Panc1 (cell line): ENCODE measurements at places on chromosomes 7 and 10.

DNA sequence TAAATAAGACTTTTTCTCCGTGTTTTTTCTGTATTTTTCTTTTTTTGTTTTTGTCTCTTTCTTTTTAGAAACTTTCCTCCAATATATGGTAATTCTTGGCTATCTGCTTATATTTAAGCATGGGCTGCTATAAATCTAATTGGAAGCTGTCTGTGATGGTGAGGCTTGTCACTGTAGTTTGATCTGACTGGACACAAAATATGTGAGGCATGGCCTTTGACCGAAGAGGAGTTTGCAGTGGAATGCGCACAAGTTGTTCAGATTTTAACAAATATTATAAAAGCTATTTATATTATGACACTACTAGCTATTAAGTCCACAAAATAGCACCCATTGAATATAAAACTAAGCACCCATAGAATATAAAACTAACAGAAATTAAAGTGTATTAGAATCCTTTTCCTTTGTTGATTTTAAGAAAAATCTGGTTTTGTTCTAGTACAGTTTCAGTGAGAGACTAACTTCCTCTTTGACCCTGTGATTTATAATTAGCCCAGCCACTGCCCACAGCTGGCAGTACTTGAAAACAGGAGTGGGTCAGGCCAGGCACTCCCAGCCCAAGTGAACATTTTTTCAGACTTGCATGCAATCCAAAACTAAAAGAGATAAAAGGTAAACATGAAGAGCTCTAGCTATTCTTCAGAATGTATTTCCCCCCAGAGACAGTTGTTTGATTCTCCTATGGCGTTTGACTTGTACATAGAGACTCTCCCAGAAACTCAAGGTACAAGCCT is 69.9 kb upstream of the FGL2 start:
- no peak for DNase-seq
- H3K36me3 ChIP-seq = no peaks in the 10 kb centered on the region
- no peak overlapping the region for H3K27ac ChIP-seq
- no peaks in the 10 kb centered on the region for H3K4me1 ChIP-seq
- H3K4me3 ChIP-seq = no peak overlapping the region
- peaks cover 3% of the 10 kb centered on the region; the same call in 1 of the 2 replicates for H3K27me3 ChIP-seq

DNA sequence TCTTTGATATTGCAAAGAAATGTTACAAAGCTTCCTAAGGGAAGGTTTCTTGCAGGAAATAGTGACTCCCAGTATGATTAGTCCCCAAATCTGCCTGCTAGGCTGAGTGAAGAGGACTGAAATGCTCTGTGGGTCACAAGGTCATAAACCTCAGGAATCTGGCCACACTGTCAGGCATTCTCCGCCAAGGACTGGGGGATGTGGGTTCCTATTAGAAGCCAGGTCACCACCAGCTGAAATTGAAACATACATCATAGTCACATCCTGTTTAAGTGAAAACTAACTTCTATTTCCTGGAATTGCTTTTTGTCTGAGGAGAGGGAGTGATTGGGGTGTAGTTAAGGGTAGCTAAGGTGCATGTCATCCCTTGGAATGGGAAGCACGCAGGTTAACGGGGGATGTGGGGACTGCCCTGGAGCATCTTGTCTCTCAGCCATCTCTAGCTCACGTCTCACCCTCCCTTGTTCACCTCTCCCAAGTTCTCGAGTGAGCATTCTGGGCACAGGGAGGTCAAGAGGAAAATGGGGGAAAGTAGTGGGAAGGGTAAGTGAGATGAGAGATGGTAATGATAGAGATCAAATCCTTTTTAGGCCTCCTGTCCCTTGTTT is 12.0 kb upstream of the GSAP start:
- no peaks in the 10 kb centered on the region for H3K4me1 ChIP-seq
- H3K36me3 ChIP-seq = no peaks in the 10 kb centered on the region
- DNase-seq = no peak
- H3K4me3 ChIP-seq = no peak overlapping the region

GRCh38 chr7:29641651-29642050 is 78.0 kb downstream of the PRR15 start:
- no peaks in the 10 kb centered on the region for H3K36me3 ChIP-seq
- H3K27ac ChIP-seq = no peak overlapping the region
- no peak for DNase-seq
- H3K27me3 ChIP-seq = no peaks in the 10 kb centered on the region
- H3K4me3 ChIP-seq = no peak overlapping the region

DNA sequence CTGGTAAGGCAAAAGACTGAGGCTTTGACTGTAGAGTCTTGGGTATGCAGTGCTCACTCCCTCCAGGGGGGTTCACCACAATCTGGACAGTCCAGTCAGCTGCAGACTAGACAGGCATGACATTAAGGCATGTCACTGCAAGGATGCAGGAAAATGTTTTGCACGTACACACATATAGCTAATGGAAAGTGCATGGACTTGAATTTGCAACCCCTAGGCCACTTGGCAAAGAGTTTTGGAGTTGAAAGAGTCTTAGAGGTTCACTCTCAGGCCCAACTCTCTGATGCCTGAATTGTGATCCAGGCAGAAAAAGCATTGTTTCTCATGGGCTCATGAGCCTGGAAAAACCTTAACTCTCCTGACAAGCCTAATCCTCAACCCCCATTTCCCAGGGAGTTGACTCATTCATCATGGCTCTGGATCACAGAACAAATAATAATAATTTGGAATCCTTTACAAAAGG is 51.9 kb downstream of the LAMB4 start:
- no peaks in the 10 kb centered on the region for H3K27me3 ChIP-seq
- H3K4me3 ChIP-seq = no peak overlapping the region
- no peak for DNase-seq
- H3K27ac ChIP-seq = no peak overlapping the region
- no peaks in the 10 kb centered on the region for H3K36me3 ChIP-seq

DNA sequence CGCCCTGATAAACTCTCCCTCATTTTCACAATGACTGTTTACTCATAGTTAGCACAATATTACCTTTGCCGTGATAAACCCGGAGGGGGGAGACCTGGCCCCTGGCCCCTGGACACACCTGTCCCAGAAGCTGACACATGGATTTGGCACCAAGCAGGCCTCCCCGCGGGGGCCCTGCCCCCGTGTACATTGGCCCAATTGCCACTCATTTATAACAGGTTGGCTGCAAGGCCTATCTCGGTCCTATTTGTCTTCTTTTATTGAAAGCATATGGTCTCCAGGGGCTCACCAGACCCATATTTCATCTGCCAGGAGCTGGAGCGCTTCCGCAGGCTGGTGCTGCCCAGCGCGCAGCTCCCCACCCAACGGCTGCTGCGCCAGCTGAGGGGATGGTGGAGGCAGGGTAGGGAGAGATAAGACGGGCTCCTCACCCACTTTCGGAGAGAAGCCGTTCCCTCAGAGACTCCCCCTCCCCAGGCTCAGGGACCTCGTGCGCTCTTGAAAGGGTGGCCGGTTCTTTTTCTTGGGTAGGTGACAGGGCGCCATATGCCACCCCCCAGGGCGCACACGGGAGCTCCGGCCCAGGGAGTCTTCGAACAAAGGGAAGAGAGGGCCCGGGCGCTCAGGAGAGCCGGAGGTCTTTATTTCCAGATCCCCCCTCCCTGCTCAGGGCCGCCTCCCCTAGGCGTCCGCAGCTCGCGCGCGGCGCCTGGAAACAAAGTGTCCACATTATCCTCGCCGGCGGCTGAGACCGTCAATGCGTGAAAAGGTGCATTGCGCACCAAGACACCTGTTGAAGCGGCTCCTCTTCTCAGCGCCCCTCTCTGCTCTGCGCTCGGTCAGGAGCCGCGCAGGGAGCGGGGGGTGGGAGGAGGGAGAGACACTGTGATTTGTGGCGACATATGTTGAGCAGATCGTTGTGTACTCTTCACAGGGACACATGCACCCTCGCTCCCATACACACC is 4.3 kb upstream of the NEUROG3 start:
- peaks cover 60% of the 10 kb centered on the region for H3K27me3 ChIP-seq
- H3K4me3 ChIP-seq = no peak overlapping the region
- DNase-seq = no peak
- H3K4me1 ChIP-seq = peaks cover 20% of the 10 kb centered on the region
- H3K36me3 ChIP-seq = no peaks in the 10 kb centered on the region

- H3K4me1 ChIP-seq = no peaks in the 10 kb centered on the region
- H3K27me3 ChIP-seq = no peaks in the 10 kb centered on the region
- DNase-seq = no peak
- no peak overlapping the region for H3K4me3 ChIP-seq
Observed at GRCh38 chr10:20350509-20350908, 534.3 kb downstream of the PLXDC2 start.

DNA sequence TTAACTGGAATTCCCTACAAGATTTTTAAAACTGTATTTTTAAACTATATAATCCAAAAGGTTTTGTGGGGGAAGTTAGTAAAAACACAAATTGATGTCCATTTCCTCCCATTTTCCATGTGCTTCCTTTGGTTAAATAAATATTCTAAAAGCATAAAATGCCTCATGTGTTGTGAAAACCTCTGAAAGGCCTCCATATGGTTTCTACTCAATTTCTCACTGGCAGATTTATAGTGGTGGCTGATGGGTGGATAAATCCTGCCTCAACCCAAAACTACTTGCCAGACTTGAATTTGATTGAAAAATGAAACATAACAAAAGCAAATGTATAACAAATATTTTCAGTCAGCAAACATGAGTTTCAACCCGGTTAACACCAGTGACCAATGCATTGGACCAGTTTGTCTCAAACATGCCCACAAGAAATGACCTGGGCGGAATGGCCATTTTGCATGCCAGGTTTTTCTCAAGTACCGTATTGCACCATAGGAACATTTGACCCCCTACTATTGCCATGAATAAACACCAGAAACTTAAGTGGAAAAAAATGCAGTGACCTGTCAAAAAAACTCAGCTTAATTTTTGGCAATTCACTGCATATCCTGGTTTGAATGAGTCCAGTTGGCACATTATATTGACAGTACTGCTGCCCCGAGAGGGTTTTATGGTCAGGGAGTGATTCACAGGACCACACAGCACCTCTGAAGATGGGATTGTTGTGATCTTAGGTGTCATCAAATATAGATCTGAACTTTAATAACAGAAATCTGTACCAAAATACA is 454.6 kb upstream of the ANKRD30A start:
- no peaks in the 10 kb centered on the region for H3K27me3 ChIP-seq
- H3K27ac ChIP-seq = no peak overlapping the region
- H3K4me3 ChIP-seq = no peak overlapping the region
- no peaks in the 10 kb centered on the region for H3K4me1 ChIP-seq

DNA sequence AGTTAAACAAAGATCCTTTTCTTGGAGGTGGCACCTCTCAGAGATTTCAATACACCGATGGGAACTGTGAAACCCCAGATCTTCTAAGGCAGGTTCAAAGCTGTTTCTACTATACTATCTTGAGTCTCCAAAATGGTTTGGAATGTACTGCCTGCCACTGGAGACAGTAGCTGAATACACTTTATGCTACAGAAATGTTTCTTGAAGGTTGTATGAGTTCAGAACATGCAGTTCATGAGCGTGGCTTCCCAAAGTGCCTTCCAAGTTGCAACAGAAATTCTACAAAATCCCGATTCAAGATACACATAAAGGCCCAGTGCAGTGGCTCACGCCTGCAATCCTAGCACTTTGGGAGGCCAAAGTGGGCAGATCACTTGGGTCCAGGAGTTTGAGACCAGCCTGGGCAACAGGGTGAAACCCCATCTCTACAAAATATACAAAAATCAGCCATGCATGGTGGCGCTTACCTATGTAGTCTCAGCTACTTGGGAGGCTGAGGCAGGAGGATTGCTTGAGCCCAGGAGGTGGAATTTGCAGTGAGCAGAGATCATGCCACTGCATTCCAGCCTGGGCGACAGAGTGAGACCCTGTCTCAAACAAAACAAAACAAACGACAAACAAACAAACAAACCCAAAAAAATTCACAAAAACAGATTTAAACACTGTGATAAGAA is 36.3 kb downstream of the FAM171A1 start:
- H3K4me1 ChIP-seq = no peaks in the 10 kb centered on the region
- no peaks in the 10 kb centered on the region for H3K36me3 ChIP-seq
- H3K4me3 ChIP-seq = no peak overlapping the region
- no peak overlapping the region for H3K27ac ChIP-seq

GRCh38 chr10:132134241-132135052 is 52.3 kb upstream of the DPYSL4 start:
- no peak overlapping the region for H3K4me3 ChIP-seq
- no peaks in the 10 kb centered on the region for H3K4me1 ChIP-seq
- no peak for DNase-seq

DNA sequence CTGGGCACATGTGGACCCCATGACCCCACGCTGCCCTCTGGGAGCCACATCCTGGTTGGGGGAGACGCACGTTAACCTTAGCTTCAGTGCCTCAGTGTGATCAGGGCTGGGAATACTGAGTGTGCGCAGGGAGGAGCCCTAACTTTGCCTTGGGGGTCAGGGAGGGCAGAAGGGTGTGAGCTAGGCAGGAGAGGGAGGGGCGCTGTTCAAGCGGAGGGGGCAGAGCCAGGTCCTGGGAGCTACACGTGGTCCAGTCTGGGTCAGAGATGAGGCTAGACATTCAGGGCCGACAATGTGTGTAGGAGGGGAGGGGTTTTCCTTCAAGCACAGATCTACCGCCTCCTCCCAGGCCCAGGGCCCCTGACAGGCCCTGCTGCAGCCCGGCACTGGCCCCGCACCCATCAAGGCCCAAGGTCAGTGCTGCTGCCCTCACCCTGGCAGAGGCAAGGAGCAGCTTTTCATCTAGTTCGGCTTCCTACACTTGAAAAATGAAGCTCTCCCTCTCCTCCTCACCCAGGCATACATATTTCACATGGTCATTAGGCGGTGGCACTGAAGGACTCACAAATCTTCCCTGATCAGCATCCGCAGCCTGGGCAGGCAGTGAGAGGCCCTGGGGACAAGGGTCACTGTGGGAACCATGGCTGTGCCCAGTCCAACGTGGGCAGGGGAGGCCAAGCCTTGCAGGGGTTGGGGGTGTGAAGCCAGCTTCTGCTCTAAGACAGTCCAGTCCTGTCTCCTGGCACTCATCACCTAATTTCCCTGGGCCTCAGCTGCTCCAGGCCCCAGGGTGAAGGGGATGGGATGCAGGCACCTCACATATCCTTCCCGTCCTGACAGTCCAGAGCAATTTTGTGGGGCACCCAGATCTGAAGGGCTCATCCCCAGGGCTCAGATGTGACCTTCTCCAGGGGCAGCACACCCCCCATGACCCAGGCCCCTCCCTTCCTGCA is 47.3 kb downstream of the C10orf105 start:
- H3K4me3 ChIP-seq = no peak overlapping the region
- no peaks in the 10 kb centered on the region for H3K36me3 ChIP-seq
- H3K27me3 ChIP-seq = no peaks in the 10 kb centered on the region
- H3K27ac ChIP-seq = no peak overlapping the region

DNA sequence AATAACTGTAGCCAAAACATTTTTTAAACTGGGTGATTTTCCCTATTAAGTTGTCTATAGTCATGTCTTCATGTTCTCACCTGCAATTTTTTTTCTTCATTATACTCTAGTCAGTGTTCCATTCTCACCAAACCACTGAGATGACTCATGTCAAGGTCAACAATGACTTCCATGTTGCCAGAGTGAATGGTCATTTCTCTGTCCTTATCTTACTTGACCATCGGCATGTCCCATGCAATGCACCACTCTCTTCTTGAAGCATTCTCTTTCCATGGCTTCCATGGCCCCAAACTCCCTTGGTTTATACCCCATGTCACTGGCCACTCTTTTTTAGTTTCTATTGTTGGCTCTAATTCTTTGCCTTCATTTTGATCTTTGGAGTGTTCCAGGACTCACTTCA is 173.9 kb downstream of the PPP1R17 start:
- no peak overlapping the region for H3K4me3 ChIP-seq
- H3K27ac ChIP-seq = no peak overlapping the region
- H3K27me3 ChIP-seq = no peaks in the 10 kb centered on the region
- H3K4me1 ChIP-seq = no peaks in the 10 kb centered on the region
- no peak for DNase-seq
- no peaks in the 10 kb centered on the region for H3K36me3 ChIP-seq
